ENCODE measurements at places on chromosomes 7 and 10.
A peak's percentile ranks its signal among the peaks of the same experiment; 100 is the strongest.

DNA sequence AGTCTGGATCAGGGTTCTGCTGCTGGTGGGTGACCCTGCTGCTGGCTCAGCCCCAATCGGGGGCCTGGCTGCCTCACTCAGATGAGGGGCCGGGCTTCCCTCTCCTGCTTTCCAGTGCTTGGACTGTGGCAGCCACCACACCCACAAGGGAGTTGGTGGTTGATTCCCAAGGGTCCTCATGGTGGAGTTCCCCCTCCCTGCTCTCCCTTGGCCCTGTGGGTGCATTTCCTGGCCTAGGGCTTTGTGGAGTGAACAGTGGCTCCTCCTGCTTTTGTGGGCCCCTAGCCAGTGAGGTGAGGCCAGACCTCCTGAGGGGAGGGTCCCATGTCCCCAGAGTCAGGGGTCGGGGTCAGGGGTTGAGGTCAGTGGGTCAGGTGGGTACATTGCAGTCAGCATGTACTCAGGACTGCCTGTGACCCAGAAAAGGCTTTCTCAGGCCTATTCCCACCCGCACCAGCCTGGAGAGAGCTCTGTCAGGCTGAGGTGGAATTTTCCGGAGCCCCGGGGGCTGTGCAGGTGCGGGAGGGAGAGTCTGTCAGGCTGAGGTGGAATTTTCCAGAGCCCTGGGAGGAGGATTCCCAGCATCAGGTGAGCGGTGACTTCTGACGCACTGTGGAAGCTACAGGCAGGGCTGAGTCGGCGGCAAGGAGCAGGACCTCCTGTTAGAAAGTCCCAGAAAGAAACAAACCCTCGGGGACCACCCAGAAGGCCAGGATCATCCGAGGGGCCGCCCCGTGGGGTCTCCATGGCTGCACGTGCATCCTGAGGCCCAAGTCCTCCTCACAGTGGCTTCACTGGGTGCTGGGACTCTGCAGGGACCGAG lies 94.4 kb upstream of the INSIG1 start:
- peak; percentile 48 for DNase-seq

DNA sequence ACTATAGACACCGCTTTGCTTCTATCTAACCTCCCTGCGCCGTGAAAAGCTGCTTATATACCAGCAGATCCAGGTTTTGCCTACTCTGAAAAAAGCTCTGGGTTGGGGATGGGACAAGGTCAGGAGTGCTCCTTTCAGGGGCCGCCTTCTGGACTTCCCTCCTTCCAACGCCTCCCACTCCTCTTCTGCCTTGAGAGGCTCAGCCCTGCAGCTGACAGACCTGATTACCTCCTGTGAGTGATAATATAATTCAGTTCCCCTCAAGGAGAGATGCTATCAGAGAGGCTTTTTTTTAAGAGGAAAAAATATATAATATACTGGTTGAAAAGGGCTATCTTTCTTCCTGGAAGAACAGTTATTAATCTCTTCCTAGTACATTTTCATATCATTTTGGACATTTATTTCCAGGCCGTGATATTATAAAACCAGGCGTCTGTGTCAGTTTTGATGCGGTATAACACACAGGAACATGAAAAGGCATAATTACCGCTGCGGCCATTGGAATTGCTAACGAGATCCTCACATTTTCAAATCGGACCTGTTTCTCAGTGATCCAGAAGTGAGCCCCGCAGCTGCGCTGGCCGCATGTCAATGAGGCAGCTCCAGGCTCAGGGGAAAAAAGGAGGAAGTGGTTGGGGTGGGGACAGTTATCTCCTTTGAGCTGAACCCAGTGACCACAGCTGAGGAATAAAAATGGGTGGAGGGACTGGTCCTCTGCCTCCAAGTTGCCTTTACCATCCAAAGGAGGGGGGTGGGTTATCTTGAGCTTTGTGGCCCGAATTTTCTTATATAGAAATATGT lies 457.1 kb downstream of the TYW1 start:
- no peak for DNase-seq

GRCh38 chr7:151013356-151013732 lies 10.9 kb downstream of the ATG9B start:
- DNase-seq, result no peak

DNA sequence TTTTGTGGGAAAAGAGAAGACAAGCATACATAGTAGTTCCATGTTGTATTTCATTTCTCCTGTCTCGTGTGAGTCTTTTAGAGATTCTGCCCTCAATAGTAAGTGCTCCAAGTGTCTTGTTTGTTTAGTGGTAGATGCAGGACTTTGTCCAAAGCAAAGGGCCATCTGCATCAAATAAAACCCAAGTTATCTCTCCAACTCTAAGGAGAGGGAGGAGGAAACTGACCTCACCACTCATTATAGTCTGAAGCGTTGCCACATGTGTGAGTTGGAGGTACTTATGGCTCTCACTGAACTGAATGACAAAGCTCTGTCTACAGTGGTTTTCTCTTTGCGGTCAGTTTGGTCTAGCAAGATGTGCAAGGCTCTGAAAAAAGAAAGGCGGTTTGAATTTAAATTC lies 272.6 kb downstream of the DOCK4 start:
- no peak for DNase-seq

GRCh38 chr7:40711706-40712105 lies 576.9 kb downstream of the SUGCT start:
- DNase-seq, result no peak

DNA sequence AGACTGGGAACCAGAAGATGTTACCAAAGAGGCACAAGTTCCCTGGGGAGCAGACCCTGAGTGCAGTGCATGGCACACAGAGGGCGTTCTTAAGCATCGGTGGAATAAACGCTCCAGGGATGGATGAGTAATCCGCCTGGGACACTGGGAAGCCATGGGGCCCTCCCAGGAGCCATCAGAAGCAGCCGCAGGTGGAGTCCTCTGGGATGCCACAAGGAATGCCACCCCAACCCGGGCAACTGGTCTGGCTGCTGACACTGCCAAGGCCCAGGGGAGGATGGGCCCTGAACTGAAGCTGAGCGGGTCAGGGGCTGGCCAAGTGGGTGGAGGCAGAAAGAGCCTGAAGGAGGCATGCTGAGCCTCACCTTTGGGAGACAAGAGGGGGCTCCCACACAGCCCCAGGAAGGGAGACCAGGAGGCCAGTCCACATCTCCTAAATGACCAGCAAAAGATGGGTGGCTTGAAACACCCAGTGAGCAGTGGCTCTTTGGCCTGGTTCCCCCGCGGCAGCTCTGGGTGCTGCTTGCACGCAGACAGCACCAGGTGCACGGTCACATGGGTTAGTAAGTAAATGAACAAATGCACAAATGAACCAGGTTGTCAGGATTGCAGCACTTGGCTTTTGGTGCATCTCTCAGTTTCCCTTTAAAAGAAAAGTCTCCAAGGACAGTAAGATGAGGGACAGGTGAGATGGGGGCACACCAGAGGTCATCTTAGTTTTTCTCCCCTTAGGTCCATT lies 141.3 kb upstream of the ZMIZ1 start:
- DNase-seq, result no peak

DNA sequence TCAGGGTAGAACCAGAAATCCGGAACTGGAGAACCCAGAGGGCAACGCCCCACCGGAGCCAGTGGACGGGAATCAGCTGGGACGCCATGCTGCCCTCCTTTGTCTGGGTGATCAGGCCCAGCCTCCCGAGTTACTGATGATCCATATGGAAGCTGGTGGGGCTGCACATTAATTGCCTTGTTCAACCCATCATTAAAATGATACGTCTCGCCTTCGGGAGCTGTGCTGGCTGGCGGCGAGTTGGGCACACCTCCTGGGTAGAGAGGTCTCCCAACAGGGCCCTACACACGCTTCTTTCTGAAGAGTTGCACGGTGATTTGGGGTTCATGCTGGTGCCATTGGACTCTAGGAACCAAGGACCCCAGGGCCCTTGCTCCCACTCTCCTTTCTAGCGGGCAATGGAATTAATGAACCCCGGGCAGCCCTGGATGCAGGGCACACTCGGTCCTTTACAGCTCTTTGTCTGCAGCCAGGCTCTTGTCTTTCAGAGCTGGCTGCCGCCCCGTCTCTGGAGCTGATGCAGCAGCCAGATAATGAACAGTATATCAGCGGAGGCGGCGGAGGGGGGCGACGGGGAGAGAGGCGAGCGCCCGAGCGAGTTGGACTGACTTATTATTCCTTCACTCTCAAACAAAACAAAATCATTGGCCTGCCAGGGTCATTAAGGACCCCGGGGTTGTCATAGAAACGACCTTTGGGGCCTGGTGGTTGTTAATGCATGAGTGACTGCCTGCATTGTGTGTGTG lies 412.2 kb upstream of the ZMIZ1 start:
- no peak for DNase-seq

DNA sequence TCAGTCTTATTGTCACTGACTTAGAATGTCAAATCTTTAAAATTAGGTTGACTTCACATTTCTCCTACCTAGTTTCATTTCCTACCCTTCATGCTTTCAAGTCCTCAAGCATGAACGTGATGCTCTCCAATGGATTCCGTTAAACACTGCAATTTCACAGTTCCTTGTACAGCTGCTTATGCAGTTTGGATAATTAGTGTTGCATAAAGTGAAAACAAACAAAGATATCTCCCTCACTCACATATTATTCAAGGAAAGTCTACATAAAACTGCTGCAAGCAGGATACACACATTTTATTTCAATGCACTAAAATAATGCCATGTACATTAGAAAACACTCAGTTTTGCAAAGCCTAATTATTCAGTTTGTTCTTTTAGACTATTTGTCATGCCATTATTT lies 214.0 kb downstream of the CRPPA start:
- no peak for DNase-seq

DNA sequence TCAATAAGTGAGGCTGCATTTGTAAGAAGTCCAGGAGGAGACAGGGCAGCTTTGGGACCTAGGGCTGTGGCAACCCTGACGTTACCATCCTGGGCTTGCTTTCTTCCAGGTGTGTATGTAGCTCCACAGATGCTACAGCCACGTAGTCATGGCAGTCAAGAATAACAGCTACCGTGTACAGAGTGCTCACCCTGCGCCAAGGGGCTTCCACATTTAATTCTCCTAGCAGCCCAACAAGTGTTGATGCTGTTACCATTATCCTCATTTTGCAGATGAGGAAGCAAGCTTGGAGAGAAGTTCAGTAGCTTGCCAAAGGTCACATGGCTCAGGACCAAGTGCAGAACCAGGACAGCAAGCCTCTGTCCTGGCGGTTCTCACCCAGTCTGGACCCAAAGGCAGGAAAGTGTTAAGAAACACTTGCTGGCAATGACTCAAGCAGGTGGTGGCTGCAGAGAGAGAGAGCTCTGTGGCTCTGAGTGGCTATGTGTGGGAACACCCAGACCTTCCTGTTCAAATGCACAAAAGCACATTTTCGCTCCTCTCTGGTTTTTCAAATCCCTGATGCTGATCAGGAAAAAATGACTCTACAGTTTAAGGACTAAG lies 89.8 kb downstream of the CREM start:
- no peak for DNase-seq

GRCh38 chr10:17092986-17093803 lies 36.4 kb downstream of the CUBN start:
- no peak for DNase-seq

- no peak for DNase-seq
Observed at GRCh38 chr7:27169658-27170425, 4.3 kb downstream of the HOXA10 start.

GRCh38 chr10:114142018-114142417 lies 32.0 kb downstream of the CCDC186 start:
- DNase-seq, result no peak

GRCh38 chr7:15073301-15073700 lies 170.8 kb upstream of the DGKB start:
- DNase-seq, result no peak

DNA sequence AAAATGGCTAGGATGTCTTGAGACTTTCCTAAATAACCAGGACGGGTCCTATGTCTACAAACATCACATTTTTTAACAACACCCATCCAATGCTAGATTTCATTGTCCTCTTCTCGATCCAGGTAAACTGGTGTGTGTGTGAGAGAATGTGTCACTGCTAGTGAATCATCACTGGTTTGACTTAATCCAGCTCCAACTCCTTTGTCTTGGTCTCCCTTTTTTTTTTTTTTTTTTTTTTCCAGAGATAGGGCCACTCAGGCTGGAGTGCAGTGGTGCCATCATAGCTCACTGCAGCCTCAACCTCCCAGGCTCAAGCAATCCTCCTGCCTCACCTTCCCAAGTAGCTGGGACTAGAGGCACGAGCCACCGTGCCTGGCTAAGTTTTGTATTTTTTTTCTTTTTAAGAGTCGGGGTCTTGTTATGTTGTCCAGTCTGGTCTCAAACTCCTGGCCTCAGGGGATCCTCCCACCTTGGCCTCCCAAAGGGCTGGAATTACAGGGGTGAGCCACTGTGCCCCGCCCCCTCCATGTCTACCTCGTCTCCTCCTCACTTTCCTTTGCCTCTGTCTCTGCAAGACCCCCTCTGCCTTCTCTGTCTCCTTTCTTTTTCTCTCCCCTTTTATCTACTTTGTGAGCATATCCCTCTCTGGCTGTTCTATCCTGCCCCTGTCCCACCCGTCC lies 2.2 kb upstream of the UFSP1 start:
- no peak for DNase-seq

- DNase-seq, result no peak
Observed at GRCh38 chr10:35637462-35637861, 4.6 kb downstream of the FZD8 start.

- no peak for DNase-seq
Observed at GRCh38 chr10:33015761-33016547, 57.9 kb upstream of the ITGB1 start.

DNA sequence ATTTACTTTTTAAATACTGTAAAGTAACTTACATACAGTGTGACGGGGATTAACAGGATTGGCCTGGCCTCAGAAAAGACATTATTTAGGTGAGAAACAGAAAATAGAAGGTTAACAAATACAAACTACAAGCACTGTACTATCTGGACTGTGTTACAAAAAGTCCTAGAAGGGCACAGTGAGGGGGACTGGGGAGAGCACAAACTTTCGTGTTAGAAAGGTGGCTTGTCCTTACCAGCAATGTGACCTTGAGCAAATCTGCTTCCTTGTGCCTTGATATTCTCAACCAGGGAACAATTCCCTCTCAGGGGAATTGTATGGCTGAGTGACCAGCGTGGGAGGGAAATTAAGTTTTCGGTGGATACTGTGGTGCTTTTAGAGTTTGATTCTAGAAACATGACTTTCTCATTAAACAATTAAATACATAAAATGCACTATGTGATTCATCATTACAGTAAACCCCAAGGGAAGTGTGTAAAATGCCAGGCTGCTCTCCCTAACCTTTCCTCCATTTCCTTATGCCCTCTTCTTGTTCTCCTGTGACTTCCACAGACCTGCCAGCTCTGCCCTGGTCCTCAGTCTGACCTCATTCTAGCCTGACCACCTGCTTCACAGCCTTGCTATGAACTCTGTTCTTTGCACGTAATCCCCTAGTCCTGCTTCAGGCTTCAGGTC lies 57.7 kb downstream of the OSBPL3 start:
- no peak for DNase-seq

GRCh38 chr7:47149971-47150370 lies 431.9 kb downstream of the TNS3 start:
- DNase-seq, result no peak
